ENCODE measurements at places on chromosomes 3 and 15. TPM values are rescaled to one million over a fixed set of nuclear protein-coding genes. Genes with fewer than 3 reads are reported as not detected.

DNA sequence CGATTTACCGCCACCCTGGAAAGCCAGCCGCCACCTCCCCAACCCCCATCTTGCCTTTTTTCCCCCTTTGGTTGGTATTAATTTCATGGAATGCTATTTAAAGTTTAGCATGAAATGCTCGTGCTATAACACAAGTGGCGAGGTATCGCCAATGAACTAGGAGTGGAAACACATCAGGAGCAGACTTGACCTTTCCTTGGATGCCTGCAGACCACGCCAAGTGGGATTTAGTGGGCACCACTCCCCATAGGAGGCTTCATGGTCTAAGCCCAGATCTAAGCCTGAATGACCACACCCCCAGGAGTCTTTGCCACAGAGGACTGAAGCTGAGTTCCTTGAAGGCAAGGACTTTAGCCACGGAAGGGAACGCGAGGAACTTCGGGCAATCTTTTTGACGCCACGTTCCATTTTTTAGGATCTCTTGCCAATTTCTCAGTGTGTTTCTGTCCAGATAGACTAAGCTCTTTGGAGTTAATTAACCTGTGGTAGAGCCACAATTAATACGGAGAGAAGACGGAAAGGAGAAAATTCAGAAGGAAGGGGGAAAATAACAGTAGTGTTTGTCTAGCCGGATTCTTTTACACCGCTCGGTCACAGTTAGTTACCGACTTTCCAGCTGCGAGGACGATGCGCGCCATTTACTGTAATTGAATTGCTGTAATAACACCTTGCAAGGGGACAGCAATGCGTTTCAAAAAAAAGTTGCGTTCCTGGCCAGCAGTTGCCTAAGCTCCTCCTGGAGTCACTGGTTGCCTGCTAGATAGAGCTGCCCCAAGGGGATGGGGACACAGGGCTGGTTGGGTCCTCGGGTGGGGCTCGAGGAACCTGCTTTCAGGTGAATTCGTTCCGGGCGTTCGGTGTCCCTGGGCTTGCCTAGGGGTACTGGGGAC, 37.1 kb downstream of the NR2F2 start:
- DNase-seq: no peak
- no peak overlapping the region for H3K27ac ChIP-seq
- no peaks in the 10 kb centered on the region for H3K4me1 ChIP-seq
- H3K27me3 ChIP-seq: no peaks in the 10 kb centered on the region
- H3K4me3 ChIP-seq: peak overlapping the region; percentile 21
- no peaks in the 10 kb centered on the region for H3K36me3 ChIP-seq

GRCh38 chr15:58257776-58258325, 119.7 kb downstream of the AQP9 start:
- H3K36me3 ChIP-seq: no peaks in the 10 kb centered on the region
- no peak overlapping the region for H3K4me3 ChIP-seq
- H3K27me3 ChIP-seq: no peaks in the 10 kb centered on the region
- H3K27ac ChIP-seq: no peak overlapping the region
- no peak for DNase-seq
- H3K4me1 ChIP-seq: no peaks in the 10 kb centered on the region

GRCh38 chr3:76040946-76041345, 255.6 kb upstream of the ZNF717 start:
- H3K4me3 ChIP-seq: no peak overlapping the region
- no peak for DNase-seq
- H3K27me3 ChIP-seq: no peaks in the 10 kb centered on the region
- H3K36me3 ChIP-seq: no peaks in the 10 kb centered on the region
- H3K4me1 ChIP-seq: no peaks in the 10 kb centered on the region
- no peak overlapping the region for H3K27ac ChIP-seq

GRCh38 chr3:86930831-86931230, 60.1 kb downstream of the VGLL3 start:
- no peaks in the 10 kb centered on the region for H3K4me1 ChIP-seq
- H3K4me3 ChIP-seq: no peak overlapping the region
- no peak for DNase-seq
- no peaks in the 10 kb centered on the region for H3K27me3 ChIP-seq
- no peak overlapping the region for H3K27ac ChIP-seq
- no peaks in the 10 kb centered on the region for H3K36me3 ChIP-seq

- H3K4me3 ChIP-seq: no peak overlapping the region
- DNase-seq: no peak
- no peak overlapping the region for H3K27ac ChIP-seq
- H3K4me1 ChIP-seq: peaks cover 28% of the 10 kb centered on the region
- no peaks in the 10 kb centered on the region for H3K27me3 ChIP-seq
- H3K36me3 ChIP-seq: no peaks in the 10 kb centered on the region
These were observed 185.6 kb downstream of the FAM43A start for GRCh38 chr3:194871143-194871863.

- H3K4me3 ChIP-seq: no peak overlapping the region
- H3K27ac ChIP-seq: no peak overlapping the region
- no peaks in the 10 kb centered on the region for H3K27me3 ChIP-seq
- no peaks in the 10 kb centered on the region for H3K36me3 ChIP-seq
These were observed 628.9 kb downstream of the FHIT start for GRCh38 chr3:60622349-60622748.

- DNase-seq: no peak
- H3K4me3 ChIP-seq: no peak overlapping the region
These were observed 4.4 kb upstream of the ENTPD3 start for GRCh38 chr3:40382617-40382979.

- no peaks in the 10 kb centered on the region for H3K36me3 ChIP-seq
- no peaks in the 10 kb centered on the region for H3K27me3 ChIP-seq
- no peaks in the 10 kb centered on the region for H3K4me1 ChIP-seq
- peak overlapping the region; percentile 47 for H3K27ac ChIP-seq
These were observed 59.9 kb downstream of the LIPC start for GRCh38 chr15:58491499-58492202.

- no peaks in the 10 kb centered on the region for H3K36me3 ChIP-seq
- H3K4me1 ChIP-seq: no peaks in the 10 kb centered on the region
- no peaks in the 10 kb centered on the region for H3K27me3 ChIP-seq
- no peak overlapping the region for H3K4me3 ChIP-seq
- no peak for DNase-seq
- H3K27ac ChIP-seq: no peak overlapping the region
These were observed 24.1 kb upstream of the ARHGEF3 start for GRCh38 chr3:56825567-56826438.

DNA sequence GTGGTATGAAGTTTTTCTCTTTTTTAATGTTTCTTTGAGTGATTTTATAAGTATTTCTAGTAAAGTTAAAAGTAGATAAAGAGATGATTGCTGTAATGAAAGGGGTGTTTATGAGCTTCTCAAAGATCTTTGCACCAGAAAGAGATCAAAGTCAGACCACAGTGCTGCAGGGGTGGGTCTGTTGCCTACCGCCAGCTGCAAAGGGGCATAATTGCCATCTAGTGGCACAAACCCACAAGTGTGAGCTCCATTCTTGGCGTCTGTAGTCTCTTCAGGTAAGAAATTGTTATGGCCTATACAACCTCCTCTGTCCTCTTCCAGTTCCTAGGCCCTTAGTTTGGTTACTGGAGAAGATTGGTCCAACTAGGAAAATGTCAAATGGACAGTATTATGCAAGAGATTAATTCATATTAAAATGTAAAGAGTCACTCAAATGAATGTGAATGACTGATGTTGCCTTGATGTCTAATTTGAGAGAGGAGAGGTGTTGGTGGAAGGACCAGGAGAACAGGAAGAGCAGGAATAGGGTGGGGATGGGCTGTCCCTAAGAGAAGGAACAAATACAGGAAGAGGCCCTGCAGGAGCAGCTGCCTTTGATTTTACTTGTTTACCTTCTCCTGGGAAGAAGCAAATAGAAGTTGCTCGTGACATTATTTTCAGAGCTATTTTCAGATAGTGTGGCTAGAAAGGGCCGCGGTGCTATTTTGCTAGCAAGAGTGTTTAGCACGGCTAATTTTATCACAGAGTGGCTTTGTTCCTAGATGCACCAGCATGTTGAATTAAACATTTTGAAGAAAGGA, 53.0 kb upstream of the GSK3B start:
- H3K27me3 ChIP-seq: no peaks in the 10 kb centered on the region
- DNase-seq: no peak
- no peak overlapping the region for H3K27ac ChIP-seq
- H3K36me3 ChIP-seq: no peaks in the 10 kb centered on the region
- no peak overlapping the region for H3K4me3 ChIP-seq

GRCh38 chr15:71424765-71425164, 309.5 kb downstream of the THSD4 start:
- no peaks in the 10 kb centered on the region for H3K36me3 ChIP-seq
- no peak overlapping the region for H3K4me3 ChIP-seq
- H3K27me3 ChIP-seq: no peaks in the 10 kb centered on the region

- no peaks in the 10 kb centered on the region for H3K4me1 ChIP-seq
- H3K27me3 ChIP-seq: no peaks in the 10 kb centered on the region
- peak overlapping the region; percentile 100 for H3K27ac ChIP-seq
- peak; percentile 37 for DNase-seq
- no peak overlapping the region for H3K4me3 ChIP-seq
These were observed 94.9 kb upstream of the CHD2 start for GRCh38 chr15:92805080-92805690.

- no peak overlapping the region for H3K4me3 ChIP-seq
- no peaks in the 10 kb centered on the region for H3K27me3 ChIP-seq
- H3K36me3 ChIP-seq: no peaks in the 10 kb centered on the region
These were observed 89.2 kb downstream of the MYO5A start for GRCh38 chr15:52439470-52439869.

GRCh38 chr3:45736707-45737106, 47.5 kb downstream of the SACM1L start:
- H3K4me1 ChIP-seq: no peaks in the 10 kb centered on the region
- H3K36me3 ChIP-seq: peaks cover 65% of the 10 kb centered on the region
- no peak for DNase-seq

GRCh38 chr3:15638193-15638890, 36.8 kb downstream of the BTD start:
- no peak for DNase-seq

GRCh38 chr3:61612211-61613194, 51.1 kb downstream of the PTPRG start:
- no peaks in the 10 kb centered on the region for H3K4me1 ChIP-seq
- H3K27me3 ChIP-seq: no peaks in the 10 kb centered on the region

- no peak overlapping the region for H3K4me3 ChIP-seq
- H3K27ac ChIP-seq: no peak overlapping the region
- no peaks in the 10 kb centered on the region for H3K36me3 ChIP-seq
- DNase-seq: no peak
These were observed 48.8 kb downstream of the NSMCE3 start for GRCh38 chr15:29220852-29221251.

DNA sequence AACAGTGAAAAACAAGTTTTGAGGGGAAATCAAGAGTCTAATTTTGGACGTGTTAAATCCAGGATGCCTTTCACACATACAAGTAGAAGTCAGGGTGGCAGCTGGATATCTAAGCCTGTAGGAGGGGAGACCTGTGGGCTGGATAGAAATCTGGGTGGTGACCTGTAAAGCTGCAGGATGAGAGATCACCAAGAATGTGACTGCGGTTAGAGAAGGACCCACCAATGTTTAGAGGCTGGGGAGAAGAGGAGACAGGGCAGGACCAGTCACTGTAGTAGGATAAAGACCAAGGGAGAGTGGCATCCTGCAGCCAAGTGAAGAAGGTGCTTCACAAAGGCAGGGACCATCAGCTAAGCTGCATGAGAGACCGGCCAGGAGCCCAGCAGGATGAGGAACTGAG, 36.2 kb downstream of the MRAS start:
- no peak for DNase-seq
- H3K36me3 ChIP-seq: no peaks in the 10 kb centered on the region
- no peaks in the 10 kb centered on the region for H3K27me3 ChIP-seq
- H3K27ac ChIP-seq: no peak overlapping the region
- no peak overlapping the region for H3K4me3 ChIP-seq

GRCh38 chr3:47430606-47431005, 45.1 kb downstream of the SCAP start:
- no peak overlapping the region for H3K4me3 ChIP-seq
- peaks cover 6% of the 10 kb centered on the region for H3K4me1 ChIP-seq
- H3K27me3 ChIP-seq: no peaks in the 10 kb centered on the region
- DNase-seq: no peak

DNA sequence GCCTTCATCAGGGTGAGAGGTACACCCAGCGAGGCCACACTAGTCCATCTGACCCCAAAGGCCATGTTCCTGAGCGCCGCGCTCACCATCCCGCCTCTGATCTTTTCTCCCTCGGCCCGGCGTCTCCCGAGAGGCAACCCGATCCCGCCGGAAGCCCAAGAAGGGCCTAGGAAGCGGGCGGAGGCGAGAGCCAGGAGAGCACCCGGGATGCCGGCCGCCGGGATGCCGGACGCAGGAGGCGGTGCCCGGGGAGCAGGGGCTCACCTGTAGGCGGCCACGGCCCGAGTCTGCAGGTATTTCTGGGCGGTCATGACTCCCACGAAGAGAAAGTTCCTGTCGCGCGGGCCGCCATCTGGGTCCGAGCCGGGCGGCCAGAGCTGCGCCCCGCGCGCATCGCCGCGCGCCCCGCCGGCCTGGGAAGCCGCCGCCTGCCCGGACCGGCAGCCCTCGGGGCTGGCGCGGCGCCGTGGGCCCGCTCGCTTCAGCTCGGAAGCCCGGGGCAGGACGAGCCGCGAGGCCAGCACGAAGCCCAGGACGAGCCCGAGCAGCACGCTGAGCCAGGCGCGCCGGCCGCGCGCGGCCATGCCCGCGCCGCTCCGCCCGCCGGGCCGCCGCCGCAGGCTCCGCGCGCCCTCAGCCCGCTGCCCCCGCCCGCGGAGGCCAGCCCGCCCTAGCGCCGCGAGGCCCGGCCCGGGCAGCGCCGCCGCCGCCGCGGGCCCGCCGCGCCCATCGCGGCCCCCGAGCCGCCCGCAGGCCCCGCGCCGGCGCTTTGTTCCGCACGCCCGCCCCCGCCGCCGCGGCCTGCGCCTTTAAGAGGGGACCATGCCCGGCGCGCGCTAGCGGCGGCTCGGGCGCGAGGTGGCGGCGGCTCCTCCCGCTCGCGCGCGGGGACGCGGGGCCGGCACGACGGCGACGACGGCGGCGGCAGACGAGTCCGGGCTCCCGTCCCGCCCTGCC, 697 bp downstream of the CHSY1 start:
- H3K4me3 ChIP-seq: peak overlapping the region; percentile 91
- no peak for DNase-seq
- no peaks in the 10 kb centered on the region for H3K36me3 ChIP-seq
- H3K4me1 ChIP-seq: peaks cover 21% of the 10 kb centered on the region

GRCh38 chr3:197600796-197601565, 45.2 kb upstream of the BDH1 start:
- H3K27ac ChIP-seq: no peak overlapping the region
- DNase-seq: no peak
- H3K4me1 ChIP-seq: peaks cover 45% of the 10 kb centered on the region
- H3K36me3 ChIP-seq: no peaks in the 10 kb centered on the region
- no peaks in the 10 kb centered on the region for H3K27me3 ChIP-seq

PYGO1 gene
- total RNA-seq: 0.12 TPM

SLC25A36 gene
- 6.0 TPM for total RNA-seq

ALG1L2 gene
- not detected for total RNA-seq

ECT2 gene
- total RNA-seq: 2.4 TPM

PGBD4 gene
- total RNA-seq: 0.92 TPM

HACD3 gene
- total RNA-seq: 58.6 TPM

Measured in right lobe of liver (tissue), 6 donors.